ENCODE measurements at places on chromosomes 3 and 15.
A peak's percentile ranks its signal among the peaks of the same experiment; 100 is the strongest.

- no peaks in the 10 kb centered on the region for H3K27me3 ChIP-seq
- H3K27ac ChIP-seq: no peak overlapping the region
- H3K36me3 ChIP-seq: no peaks in the 10 kb centered on the region
- no peak overlapping the region for H3K4me3 ChIP-seq
- H3K4me1 ChIP-seq: no peaks in the 10 kb centered on the region
These were observed 206.0 kb upstream of the WNT5A start for GRCh38 chr3:55692957-55693558.

DNA sequence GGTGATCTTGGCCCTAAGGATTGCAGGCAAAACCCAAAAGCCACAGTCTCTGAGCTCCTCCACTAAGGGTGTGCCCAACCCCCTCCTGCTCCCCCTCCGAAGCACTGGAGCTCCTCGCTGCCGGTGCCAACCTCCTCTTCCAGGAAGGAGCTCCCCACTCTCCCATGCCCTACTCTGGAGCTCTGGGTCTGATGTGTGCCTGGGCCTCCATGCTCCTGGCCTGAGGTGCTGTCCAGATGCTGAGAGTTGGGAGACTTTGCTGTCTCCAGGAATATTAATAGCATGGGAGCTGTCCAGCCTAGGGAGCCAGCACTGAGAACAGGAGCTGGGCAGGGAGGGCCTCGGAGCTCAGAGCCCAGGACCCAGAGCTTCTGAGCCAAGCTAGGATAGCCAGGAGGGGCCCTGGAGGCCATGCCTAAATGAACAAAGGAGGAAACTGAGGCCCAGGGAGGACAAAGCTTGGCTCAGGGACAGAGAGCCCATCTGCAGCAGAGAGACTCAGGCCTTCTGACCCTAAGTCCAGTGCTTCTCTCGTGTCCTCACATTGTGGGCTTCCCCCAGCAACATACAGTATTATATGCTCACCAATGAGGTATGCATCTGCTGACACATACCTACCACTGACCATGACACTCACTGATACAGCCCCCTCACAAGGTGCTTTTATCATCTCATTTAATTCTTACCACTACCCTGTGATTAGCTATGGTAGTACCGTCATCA lies 36.9 kb upstream of the HERC1 start:
- peak overlapping the region; percentile 75 for H3K27ac ChIP-seq
- no peak overlapping the region for H3K4me3 ChIP-seq
- H3K36me3 ChIP-seq: no peaks in the 10 kb centered on the region
- no peaks in the 10 kb centered on the region for H3K27me3 ChIP-seq

- peaks cover 33% of the 10 kb centered on the region for H3K27me3 ChIP-seq
- no peak for DNase-seq
- peaks cover 3% of the 10 kb centered on the region for H3K4me1 ChIP-seq
- H3K36me3 ChIP-seq: no peaks in the 10 kb centered on the region
- no peak overlapping the region for H3K27ac ChIP-seq
- no peak overlapping the region for H3K4me3 ChIP-seq
These were observed 126.7 kb upstream of the NR2E3 start for GRCh38 chr15:71683411-71684274.

DNA sequence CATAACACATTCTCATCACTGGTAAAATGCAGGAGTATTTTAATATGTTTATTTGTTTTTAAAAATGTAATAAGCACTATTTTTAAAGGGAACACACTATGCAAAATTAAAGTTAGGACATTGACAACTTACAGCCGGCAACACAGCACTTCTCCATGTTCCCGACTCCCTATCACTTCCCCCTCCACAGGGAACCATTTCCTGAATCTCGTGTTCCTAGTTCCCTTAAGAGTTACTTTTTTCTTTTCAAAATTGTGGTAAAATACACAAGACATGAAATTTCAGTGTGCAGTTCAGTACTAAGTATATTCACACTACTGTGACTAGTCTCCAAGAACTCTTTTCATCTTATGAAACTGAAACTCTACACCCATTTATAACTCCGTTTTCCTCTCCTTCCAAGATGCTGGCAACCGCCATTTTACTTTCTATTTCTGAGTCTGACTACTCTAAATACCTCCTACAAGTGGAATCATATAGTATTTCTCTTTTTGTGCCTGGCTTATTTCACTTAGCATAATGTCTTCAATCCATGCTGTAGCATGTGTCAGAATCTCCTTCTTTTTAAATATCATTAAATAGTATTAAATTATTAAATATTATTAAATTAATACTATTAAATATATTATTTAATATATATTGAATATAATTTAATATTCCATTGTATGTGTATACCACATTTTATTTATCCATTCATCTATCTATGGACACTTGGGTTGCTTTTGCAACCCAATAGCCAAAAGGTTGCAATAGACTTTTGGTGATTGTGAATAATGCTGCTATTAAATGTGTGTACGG lies 25.9 kb upstream of the UBE2Q2 start:
- H3K27ac ChIP-seq: no peak overlapping the region
- DNase-seq: no peak

GRCh38 chr3:53253707-53254508 lies 1.9 kb downstream of the TKT start:
- peak overlapping the region; percentile 93 for H3K4me3 ChIP-seq
- peaks cover 50% of the 10 kb centered on the region for H3K36me3 ChIP-seq
- peaks cover 52% of the 10 kb centered on the region for H3K4me1 ChIP-seq
- no peaks in the 10 kb centered on the region for H3K27me3 ChIP-seq

- no peaks in the 10 kb centered on the region for H3K27me3 ChIP-seq
- H3K27ac ChIP-seq: no peak overlapping the region
- H3K36me3 ChIP-seq: peaks cover 11% of the 10 kb centered on the region
These were observed 61.6 kb downstream of the CMSS1 start for GRCh38 chr3:99879275-99879674.

- H3K4me1 ChIP-seq: no peaks in the 10 kb centered on the region
- H3K4me3 ChIP-seq: no peak overlapping the region
- H3K27me3 ChIP-seq: no peaks in the 10 kb centered on the region
- H3K36me3 ChIP-seq: no peaks in the 10 kb centered on the region
These were observed 67.7 kb upstream of the NSMCE3 start for GRCh38 chr15:29337156-29337959.

DNA sequence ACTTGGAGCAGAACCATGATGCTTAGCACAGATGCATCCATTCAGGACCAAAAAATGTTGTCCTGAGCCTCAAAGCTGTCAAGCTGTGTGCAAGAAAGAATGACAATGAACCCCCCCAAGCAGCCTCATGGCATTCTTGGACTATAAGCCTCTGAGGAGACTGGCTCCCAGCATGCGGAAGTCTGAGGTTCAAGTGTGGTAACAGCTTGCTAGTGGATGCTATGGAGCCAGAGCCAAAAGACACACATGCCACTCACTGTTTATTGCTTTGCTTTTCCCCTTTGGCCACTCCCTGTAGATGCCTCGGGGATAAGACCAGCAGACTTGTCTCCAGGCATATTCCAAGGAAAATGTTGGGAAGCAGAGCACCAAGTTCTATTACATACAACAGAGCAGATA lies 38.2 kb upstream of the SNRK start:
- H3K27me3 ChIP-seq: no peaks in the 10 kb centered on the region
- no peak for DNase-seq
- H3K36me3 ChIP-seq: no peaks in the 10 kb centered on the region
- H3K27ac ChIP-seq: no peak overlapping the region

GRCh38 chr15:51096976-51097375 lies 2.3 kb upstream of the TNFAIP8L3 start:
- peaks cover 9% of the 10 kb centered on the region for H3K4me1 ChIP-seq
- no peak overlapping the region for H3K4me3 ChIP-seq

GRCh38 chr3:180390313-180390712 lies 211.7 kb upstream of the TTC14 start:
- H3K27me3 ChIP-seq: no peaks in the 10 kb centered on the region
- no peak for DNase-seq

DNA sequence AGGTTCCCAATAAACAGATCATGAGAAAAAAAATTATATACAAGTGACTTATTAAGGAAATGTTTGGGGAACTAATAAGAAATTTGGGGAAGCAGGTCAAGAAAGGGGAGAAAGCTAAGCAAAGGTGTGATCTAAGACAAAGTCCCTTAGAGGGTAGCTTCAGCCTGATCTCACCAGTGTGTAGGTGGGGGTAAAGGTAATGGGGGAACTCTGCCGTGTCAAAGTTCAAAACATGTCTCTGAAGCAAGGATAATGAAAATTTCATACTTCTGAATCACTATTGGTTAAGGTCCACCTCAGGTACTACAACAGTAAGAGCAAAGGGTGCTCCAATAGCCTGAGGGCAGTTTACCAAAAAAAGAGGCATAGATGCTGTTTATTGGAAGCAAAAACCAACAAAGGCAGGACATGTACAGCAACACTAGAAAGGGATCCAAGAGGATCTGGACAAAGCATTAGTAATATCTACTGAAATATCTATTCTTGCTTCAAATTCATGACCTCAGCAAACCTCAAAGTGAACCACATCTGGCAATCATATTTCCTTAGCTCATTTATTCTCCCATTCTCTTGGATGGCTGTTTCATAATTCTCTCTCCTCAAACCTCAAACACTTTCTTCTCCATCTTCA lies 6.9 kb downstream of the ACAD11 start:
- H3K27ac ChIP-seq: no peak overlapping the region
- no peaks in the 10 kb centered on the region for H3K27me3 ChIP-seq
- H3K36me3 ChIP-seq: peaks cover 4% of the 10 kb centered on the region
- DNase-seq: no peak
- H3K4me3 ChIP-seq: no peak overlapping the region
- peaks cover 19% of the 10 kb centered on the region for H3K4me1 ChIP-seq

GRCh38 chr3:35894735-35895134 lies 255.4 kb downstream of the ARPP21 start:
- no peak for DNase-seq
- no peaks in the 10 kb centered on the region for H3K4me1 ChIP-seq
- no peaks in the 10 kb centered on the region for H3K27me3 ChIP-seq
- no peak overlapping the region for H3K4me3 ChIP-seq

DNA sequence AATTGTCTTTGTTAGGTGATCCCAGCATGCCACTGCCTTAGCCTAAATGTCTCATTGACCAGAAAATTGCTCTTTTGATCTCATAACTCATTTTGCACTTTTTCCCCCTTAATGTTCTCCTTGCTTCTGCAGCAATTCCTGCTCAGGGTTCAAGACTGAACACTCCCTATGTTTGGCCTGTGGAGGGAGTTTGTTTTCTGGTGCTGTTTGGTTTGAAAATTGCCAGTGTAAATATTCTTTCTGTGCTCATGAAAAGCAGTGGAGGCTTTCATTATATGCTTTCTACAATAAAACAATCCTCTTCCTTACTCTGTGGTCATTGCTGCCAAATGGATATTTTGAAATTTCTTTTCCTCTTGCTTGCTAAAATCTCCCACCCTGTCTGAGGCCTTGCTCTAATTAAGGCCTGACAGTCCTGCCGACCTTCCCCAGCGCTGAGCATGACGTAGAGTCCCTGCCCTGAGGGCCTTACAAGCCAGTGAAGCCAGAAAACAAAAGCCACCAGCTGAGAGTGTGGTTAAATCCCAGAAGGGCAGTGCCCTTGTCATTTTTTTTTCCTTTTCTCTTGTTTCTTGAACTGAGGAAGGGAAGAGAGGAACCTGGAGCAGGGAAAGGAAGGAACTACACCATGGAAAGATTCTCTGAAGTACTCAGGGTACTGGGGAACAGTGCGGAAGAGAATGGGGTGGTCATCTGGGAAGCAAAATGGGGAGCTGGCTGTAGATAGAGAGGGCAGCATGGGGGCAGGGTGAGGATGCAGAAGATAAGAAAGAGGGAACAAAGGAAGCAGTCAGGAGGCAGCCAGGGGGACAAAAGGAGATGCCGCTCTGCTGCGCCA lies 24.8 kb downstream of the ZBTB38 start:
- no peak overlapping the region for H3K4me3 ChIP-seq
- no peaks in the 10 kb centered on the region for H3K27me3 ChIP-seq
- H3K27ac ChIP-seq: no peak overlapping the region
- no peak for DNase-seq

GRCh38 chr3:153287017-153287416 lies 125.0 kb downstream of the RAP2B start:
- H3K4me3 ChIP-seq: no peak overlapping the region
- no peak for DNase-seq

- peaks cover 3% of the 10 kb centered on the region for H3K27me3 ChIP-seq
- no peak overlapping the region for H3K27ac ChIP-seq
These were observed 7.1 kb upstream of the LARS2 start for GRCh38 chr3:45381168-45381852.

GRCh38 chr15:61079529-61079928 lies 149.6 kb downstream of the RORA start:
- H3K27me3 ChIP-seq: peaks cover 24% of the 10 kb centered on the region
- no peaks in the 10 kb centered on the region for H3K4me1 ChIP-seq
- H3K4me3 ChIP-seq: no peak overlapping the region
- DNase-seq: no peak
- H3K36me3 ChIP-seq: no peaks in the 10 kb centered on the region
- no peak overlapping the region for H3K27ac ChIP-seq

DNA sequence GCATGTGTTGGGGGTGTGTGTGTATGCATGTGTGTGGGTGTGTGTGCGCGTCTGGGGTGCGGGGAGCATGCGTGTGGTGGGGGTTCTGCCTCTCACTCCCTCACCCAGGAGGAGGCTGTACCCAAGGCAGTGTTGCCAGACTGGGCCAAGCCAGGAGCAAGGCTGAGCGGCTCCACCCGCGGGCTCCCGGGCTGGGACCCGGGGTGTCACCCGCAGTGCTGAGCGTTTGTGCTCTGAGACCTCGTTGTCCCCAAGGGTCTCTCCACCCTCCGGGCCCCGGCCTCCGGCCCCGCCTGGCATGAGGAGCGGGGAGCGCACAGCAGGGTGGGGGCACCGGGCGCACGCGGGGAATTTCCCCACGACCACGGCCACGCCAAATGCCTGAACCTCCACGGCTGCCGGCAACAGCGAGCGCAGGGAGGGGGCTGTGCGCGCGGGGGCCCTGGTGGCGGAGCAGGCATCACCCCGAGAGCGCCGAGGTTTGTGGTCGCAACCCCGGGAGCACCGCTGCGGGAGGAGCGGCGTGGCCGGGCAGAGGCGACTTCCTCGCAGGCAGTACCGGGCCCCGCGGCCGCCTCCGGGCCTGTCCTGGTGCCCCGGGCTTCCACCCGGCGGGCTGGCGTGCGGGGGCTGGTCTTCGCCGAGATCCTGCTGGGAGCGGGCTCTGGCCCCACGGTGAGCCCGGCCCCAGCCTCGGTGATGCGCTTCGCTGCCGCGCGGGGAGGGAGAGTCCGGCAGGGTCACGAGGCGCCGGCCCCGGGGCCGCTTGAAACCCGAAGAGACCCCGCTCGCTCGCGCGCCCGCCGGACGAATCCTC lies 7.4 kb upstream of the OCA2 start:
- peaks cover 10% of the 10 kb centered on the region for H3K4me1 ChIP-seq
- DNase-seq: peak; percentile 51

DNA sequence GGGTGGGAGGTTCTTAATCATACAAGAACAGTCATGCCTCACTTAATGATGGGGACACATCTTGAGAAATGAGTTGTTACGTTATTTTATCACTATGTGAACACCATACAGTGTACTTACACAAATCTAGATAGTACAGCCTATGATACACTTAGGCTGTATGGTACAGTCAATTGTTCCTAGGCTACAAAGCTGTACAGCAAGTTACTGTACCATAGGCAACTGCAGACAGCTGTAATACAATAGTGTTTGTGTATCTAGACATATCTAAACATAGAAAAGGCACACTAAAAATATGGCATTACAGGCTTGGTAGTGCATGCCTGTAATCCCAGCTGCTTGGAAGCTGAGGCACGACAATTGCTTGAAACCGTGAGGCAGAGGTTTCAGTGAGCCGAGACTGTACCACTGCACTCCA lies 55.7 kb upstream of the PLXND1 start:
- peaks cover 20% of the 10 kb centered on the region for H3K4me1 ChIP-seq
- no peak overlapping the region for H3K4me3 ChIP-seq
- no peak overlapping the region for H3K27ac ChIP-seq
- no peak for DNase-seq
- no peaks in the 10 kb centered on the region for H3K27me3 ChIP-seq

All from activated T-cell treated with anti-CD3 and anti-CD28 coated beads, Interleukin-2, amount 50 U/mL, for 24 hours (primary cell).